ENCODE measurements at places on chromosomes 7 and 10. TPM values are rescaled to one million over a fixed set of nuclear protein-coding genes. Genes with fewer than 3 reads are reported as not detected.

DNA sequence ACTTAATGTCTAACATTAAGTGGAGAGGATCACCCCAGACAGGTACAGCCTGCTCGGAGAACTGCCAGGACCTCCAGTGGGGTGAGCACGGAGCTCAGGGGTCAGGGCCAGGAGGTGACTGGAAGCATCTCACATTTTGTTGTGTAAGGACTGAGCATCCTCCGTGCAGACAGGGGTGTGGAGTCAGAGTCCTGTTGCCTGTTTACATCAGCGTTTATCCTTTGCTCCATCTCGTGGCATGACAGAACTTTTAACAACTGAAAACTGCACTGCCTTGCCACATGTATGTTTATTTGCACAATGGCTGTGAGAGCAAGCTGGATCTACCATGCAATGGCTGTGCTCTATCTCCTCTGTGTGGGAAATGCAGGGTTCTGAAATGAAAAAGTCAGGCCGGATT is 175.4 kb upstream of the AKR1E2 start:
- DNase-seq = no peak

- DNase-seq = no peak
These were observed 3.4 kb downstream of the TWIST1 start for GRCh38 chr7:19113855-19114550.

DNA sequence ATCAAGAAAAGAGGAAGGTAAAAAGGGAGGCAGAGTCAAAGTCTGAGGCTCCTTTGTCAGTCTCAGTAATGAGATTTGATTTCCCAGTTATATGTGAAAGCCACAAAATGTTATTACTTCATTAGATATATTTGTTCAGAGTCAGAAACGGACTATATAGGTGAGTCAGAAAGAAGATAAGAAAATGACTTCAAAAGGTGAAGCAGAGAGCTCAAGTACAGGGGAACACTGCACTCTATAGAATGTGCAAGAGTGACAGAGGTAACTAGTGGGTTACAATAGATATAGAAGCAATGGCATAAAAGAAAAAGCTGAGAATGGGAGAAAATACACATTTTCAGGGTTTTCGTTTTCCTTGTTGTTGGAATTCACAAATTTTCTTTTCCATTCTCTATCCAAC is 43.3 kb downstream of the DGKB start:
- DNase-seq = no peak

PNLIPRP3 gene
- total RNA-seq = not detected

DNA sequence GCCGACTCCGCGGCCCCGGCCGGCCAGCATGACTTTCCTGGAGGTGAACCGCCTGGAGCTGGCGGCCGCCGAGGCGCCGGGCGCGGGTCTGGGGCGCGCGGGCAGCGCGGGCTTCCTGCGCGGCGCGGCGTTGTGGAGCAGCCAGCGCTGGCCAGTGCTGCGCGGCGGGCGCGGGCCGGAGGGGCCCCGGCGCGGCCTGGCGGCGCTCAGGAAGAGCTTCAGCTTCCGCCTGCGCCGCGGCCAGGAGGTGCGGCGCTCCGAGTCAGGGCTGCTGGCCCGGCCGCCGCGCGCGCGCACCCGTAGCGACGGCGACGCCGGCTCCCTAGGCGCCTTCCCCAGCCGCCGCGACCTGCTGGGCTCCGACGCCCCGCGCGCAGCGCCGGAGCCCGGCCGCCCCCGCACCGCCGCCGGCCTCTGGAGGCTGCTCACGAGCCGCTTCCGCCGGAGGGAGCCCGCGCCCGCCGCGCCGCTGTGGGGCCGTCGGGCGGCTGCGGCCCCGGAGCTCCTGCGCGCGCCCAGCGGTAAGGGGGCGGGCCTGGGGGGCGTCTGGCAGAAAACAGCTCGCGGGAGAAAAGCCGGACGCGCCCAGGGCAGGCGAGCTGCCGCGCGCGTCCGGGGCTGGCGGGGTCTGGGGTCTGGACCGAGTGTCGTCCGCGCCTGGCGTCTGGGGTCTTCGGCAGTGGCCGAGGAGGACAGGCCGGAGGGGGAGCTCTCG is 29.0 kb downstream of the AGAP3 start:
- no peak for DNase-seq

DNA sequence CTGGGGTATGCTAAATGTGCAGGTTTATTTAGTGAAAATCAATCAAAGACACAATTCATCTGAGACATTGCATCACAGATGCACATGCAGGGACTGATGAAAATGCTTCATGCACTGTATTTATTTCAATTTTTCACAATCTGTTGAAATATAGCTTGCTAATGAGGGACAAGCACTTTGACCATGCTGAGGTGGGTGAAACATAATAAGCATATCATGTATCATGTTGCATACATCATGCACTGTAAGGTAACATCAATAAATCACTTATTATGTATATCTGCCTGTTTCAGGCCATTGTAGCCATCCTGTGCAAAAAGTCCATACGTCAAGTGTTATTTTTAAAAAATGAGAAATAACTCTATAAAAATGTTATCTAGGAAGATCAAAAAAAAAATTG is 426.9 kb upstream of the PCDH15 start:
- DNase-seq = no peak

DNA sequence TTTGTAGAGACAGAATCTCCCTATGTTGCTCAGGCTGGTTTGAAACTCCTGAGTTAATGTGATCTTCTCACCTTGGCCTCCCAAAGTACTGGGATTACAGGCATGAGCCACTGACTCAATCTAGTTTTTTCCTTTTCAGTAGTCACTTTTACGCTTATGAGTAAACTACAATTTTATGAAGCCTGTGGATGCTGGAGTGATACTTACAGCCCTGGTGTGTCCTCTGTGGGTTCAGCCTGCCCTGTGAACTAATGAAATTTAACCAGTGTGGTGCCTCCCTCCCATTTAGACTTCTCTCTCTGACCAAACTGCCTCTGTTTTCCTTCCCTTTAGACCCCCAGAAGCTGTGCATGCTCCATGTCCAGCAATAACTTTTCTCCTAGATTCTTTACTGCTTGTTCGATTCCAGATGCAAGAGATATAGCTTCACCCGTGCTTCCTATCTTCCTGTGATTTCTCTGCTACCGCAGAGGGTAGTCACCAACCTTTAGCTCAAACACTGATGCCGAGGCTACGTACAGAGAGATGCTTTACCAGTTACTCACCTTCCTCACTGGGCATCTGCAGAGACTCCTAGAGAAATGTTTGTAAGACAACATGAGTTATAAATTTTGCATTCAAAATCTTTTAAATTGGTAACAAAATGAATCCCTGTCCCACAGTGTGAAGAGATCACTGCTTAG is 90.8 kb downstream of the KIAA1217 start:
- DNase-seq = no peak

GPNMB gene
- total RNA-seq = 234 TPM

DNA sequence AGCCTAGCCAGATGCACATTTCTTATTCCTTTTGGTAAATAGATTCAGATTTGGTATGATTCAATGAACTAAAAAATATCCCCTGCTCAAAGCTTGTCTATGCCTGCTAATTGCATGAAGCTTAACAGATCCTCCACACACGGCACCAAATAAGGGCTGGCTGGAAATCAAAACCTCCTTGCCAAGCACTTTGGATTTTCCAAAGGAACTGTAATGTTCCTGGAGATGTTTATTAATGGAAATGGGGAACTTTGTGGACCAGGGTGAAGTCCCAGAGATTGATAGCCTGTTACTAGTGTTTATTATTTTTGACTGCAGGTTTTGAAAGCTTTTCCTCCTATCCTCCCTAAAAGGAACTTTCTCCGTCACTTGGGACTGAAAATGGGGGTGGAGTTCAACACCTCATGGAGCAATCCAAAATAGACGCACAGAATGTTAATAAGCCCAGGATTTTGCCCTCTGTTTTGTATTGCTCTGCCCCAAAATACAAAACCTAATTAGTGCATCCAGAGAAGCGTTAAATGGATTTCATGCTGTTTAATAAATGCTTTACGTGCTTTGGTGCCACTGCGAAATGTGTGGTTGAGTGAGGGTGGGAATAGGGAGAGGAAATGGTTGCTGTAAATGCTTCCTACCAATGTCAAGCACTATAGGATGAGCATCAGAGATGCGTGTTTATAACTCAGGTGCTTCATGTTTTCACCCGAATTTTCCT is 1027.7 kb downstream of the LRMDA start:
- DNase-seq = no peak

- no peak for DNase-seq
These were observed 166.3 kb downstream of the LCOR start for GRCh38 chr10:96998329-96998888.

All from Right ventricle myocardium inferior (tissue), 1 donor.